Activated T-cell treated with anti-CD3 and anti-CD28 coated beads for 24 hours (primary cell): ENCODE measurements at places on chromosomes 4 and X.

DNA sequence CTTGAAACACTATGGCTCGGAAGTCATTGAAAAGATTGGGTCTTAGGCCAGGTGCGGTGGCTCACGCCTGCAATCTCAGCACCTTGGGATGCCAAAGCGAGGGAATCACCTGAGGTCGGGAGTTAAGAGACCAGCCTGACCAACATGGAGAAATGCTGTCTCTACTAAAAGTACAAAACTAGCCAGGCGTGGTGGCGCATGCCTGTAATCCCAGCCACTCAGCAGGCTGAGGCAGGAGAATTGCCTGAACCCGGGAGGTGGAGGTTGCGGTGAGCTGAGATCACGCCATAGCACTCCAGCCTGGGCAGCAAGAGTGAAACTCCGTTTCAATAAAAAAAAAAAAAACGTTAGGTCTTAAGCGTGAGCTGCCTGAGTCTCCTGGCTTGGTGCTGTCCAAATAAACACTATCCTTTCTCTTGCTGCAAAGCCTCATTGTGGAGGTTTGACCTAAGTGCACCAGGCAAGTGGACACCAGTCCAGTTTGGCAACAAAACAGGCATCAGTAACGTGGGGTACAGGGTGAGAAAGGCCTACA, 185.9 kb downstream of the DHRSX start:
- no peak for DNase-seq

GRCh38 chrX:12985331-12985730, 10.4 kb downstream of the TMSB4X start:
- DNase-seq, result no peak

DNA sequence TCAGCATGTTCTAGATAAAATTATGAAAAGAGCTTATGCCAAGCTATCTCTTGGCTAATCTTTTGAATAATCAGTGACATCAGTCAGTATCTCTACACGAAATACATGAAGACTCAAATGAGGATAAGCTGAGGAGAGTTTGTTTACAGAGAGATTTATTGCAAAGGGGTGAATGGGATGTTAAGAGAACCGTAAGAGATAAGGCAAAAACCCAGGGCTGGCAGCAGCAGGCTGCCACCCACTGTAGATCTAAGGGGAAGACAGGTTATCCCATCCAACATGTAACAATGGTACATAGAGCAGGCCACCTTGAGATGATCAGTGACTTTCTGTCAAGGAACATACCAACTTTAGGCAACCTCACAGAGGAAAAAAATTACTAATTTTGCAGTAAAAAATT, 432.1 kb upstream of the NR3C2 start:
- no peak for DNase-seq

GRCh38 chrX:123504047-123504446, 228.8 kb downstream of the THOC2 start:
- DNase-seq, result no peak

- no peak for DNase-seq
These were observed 17.3 kb upstream of the TBC1D14 start for GRCh38 chr4:6892190-6892908.

- no peak for DNase-seq
These were observed 10.8 kb downstream of the DGKQ start for GRCh38 chr4:962231-963208.

DNA sequence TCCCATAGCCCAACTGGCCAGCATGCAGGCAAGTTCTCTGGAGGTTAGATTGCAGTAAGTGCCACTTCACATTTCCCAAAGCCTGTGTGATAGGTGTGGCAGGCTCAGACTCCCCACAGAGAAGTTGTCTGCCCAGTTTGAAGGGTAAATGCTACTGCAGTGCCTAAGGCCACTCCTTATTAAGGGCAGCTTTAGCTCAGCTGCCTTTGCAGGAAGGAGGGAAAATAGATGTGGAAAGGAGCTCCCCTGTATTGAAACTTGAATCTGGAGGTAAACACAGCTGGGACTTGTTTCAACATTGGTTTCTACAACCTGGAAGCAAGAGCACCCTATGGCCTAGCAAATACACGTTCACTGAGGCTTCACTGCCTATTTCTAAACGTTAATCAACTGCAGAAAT, 22.4 kb downstream of the NEXMIF start:
- no peak for DNase-seq

- peak; percentile 48 for DNase-seq
These were observed 29.6 kb upstream of the CHRNA9 start for GRCh38 chr4:40305328-40306170.

DNA sequence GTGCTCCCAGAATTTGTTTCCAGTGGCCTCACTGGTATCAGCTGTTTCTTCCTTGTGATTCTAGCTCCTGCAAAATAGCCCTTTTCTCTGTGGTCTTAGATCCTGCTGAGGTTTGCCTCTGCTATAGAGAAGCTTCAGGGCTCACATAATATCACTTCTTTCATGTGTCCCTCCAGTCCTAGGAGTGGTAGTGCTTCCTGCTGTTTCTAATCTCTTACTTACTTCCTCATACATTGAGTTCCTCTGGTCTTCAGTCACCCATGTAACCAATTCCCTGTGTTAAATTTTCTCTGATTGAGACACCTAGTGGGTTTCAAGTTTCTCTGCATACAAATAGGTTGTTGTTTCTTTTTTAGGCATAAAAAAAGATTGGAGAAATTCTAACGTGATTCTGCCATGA, 1567.9 kb downstream of the ARAP2 start:
- no peak for DNase-seq

- no peak for DNase-seq
These were observed 555 bp upstream of the SPP1 start for GRCh38 chr4:87974856-87975462.

- DNase-seq, result no peak
These were observed 397.5 kb upstream of the PRKX start for GRCh38 chrX:4110964-4111363.

DNA sequence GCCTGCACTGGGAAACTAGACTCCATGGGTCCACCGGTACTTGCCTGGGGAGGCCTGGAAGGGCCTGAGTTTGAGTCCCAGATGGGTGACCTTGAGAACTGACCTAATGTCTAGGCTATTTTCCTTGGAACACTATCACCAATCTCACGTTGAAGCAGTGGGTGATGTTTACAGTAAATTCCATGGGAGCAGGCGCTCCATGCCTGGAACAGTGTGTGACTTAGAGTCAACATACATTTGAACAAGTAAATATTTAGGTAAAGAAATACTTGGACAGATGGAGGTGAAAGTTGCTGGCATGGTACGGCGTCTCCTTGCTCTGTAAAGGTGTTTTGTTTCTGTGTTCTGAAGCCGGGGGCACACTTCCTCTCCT, 47.5 kb downstream of the TBC1D14 start:
- DNase-seq, result no peak

DNA sequence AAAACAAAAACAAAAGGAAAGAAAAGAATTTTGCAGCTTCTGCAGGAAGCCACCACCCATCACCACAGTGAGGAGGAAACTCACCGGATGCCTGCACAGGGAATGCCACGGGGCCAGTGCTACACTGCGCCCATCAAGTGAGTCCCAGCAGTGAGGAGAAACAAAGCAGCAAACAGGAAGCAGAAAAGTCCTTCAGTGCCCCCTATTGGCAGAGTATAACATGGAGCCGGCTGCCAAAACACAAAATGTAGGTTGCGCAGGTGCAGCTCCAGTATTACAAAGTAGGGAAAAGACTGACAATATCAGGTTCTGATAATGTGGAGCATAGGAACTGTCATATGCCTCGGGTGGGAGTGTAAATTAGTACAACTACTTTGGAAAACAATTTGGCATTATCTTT, 23.3 kb upstream of the SCML2 start:
- no peak for DNase-seq

- DNase-seq, result no peak
These were observed 86.4 kb upstream of the MAB21L2 start for GRCh38 chr4:150495550-150495949.

DNA sequence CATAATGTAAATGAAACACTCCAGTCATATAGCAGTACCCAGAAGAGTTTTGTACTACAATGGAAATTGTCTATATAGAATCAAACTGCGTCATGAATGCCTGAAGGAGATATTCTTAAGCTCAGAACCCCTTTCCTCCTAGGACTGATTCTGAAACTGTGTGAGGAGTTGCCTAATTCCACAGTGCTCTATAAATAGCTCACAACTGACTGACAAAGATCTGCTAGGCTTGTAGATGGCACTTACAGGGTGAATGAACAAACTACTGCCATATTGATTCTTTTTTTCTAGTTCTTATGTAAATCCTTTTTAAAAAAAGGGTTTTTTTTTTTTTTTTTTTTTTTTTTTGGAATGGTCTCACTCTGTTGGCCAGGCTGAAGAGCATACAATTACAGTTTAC, 30.1 kb upstream of the UGT2B17 start:
- no peak for DNase-seq
